ENCODE measurements at places on chromosomes 5 and 9. TPM values are rescaled to one million over a fixed set of nuclear protein-coding genes. Genes with fewer than 3 reads are reported as not detected.

ZDHHC11B gene
- total RNA-seq: 11.0 TPM

CCNI2 gene
- 0.09 TPM for total RNA-seq

PCDHA6 gene
- not detected for total RNA-seq

PCDHA1 gene
- total RNA-seq: not detected

DNA sequence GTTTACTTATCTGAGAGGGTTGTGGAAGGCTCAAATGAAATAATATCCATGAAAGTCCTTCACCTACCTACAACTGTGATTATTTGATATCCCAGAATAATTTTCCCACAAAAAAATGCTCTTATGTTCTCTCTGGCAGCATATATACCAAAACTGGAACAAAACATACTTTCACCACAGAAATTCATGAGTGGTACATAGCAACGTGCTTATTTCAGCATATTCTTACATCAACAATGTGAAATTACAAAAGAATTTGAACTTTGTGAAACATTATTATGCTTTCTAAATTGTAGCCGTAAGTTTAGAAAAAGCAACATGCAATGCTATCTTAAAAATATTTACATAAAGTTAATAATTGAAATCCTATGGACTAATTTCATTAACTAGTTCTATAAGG lies 137.1 kb downstream of the GABRB2 start:
- no peak for DNase-seq
- no peaks in the 10 kb centered on the region for H3K27me3 ChIP-seq
- no peaks in the 10 kb centered on the region for H3K4me1 ChIP-seq
- H3K27ac ChIP-seq: no peak overlapping the region
- H3K4me3 ChIP-seq: no peak overlapping the region

GPR151 gene
- not detected for total RNA-seq

DNA sequence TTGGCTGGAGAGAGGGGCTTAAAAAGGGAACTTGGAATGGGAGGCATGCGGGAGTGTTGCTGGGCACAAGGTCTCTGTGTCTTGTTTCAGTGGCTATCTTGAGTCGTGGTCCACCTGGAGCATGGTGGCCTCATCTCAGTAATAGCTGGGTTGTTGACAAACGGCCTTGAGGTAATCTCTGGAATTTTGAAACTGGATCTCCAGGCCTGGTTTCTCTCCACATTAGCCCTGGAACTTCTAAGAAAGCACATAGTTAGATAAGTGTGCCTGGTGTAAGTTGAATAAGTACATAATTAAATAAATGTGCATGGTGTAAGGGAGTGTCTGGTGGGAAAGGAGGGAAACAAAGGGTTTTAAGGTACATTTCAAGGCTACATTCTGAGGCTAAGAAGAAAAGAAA lies 62.2 kb downstream of the INIP start:
- DNase-seq: no peak
- H3K4me1 ChIP-seq: no peaks in the 10 kb centered on the region
- H3K27me3 ChIP-seq: no peaks in the 10 kb centered on the region
- no peaks in the 10 kb centered on the region for H3K36me3 ChIP-seq
- H3K27ac ChIP-seq: no peak overlapping the region

DNA sequence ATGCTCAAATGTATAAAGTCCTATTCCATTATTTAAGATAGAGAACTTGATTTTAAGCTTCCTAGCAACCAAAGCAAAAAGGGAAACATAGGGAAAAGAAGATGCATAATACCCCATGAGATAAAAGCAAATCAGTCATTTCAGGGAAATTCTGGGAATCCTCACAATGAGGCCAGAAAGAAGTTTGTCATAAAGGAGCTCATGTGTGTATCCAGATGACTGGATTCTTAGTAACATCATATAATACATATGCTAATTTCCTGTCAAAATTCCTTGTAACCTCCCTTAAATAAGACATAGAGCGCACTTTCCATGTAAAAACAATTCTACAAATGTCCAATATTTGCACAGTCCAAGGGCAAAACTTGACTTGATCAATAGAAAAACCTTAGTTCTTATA lies 411.0 kb upstream of the WWC1 start:
- H3K27ac ChIP-seq: no peak overlapping the region
- no peaks in the 10 kb centered on the region for H3K4me1 ChIP-seq
- H3K4me3 ChIP-seq: no peak overlapping the region
- no peak for DNase-seq
- H3K27me3 ChIP-seq: no peaks in the 10 kb centered on the region
- H3K36me3 ChIP-seq: no peaks in the 10 kb centered on the region

DNA sequence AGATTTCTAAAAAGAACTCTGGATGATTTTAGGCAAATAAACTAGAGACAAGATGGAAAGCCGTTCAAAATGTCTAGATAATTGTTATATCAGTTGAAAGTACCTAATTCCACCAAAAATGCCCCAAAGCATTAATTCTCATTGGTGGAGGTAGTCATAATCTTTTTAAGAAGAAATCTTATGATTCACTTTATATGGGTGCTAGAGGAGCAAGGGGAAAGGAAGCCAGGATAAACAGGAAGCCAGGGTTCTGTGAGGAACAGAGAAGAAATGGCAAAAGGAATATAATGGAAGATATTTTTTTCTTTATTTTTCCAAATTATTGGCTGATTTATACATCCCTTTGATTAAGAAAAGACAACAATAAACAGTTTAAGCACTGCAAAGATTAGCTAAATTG lies 7.8 kb downstream of the YIPF5 start:
- no peak for DNase-seq
- H3K4me1 ChIP-seq: no peaks in the 10 kb centered on the region
- H3K4me3 ChIP-seq: no peak overlapping the region
- no peaks in the 10 kb centered on the region for H3K27me3 ChIP-seq
- peaks cover 100% of the 10 kb centered on the region for H3K36me3 ChIP-seq

GRCh38 chr9:76576344-76576743 lies 117.4 kb downstream of the GCNT1 start:
- H3K4me3 ChIP-seq: no peak overlapping the region
- DNase-seq: no peak
- H3K36me3 ChIP-seq: no peaks in the 10 kb centered on the region
- no peaks in the 10 kb centered on the region for H3K4me1 ChIP-seq
- no peaks in the 10 kb centered on the region for H3K27me3 ChIP-seq
- no peak overlapping the region for H3K27ac ChIP-seq

- peaks cover 4% of the 10 kb centered on the region for H3K4me1 ChIP-seq
- no peaks in the 10 kb centered on the region for H3K36me3 ChIP-seq
- no peak overlapping the region for H3K4me3 ChIP-seq
- no peak for DNase-seq
Measured at GRCh38 chr5:115636008-115636407, 10.2 kb upstream of the TMED7 start.

INSYN2B gene
- 0.87 TPM for total RNA-seq

DNA sequence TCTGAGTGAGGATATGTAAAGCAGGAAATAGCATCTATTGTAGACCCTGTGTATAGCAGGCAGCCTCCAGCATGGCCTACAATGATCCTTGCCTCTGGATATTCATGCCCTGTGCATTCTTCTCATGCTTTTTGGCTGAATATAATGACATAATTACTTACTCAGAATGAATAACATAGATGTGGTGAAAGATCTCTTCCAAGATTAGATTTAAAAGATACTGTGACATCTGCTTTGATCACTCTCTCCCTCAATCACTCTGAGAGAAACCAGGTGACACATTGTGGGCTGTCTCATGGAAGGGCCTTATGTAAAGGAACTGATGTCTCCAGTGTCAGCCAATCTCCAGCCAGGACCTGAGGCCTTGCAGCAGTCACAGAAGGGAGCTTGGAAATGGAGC lies 376.7 kb downstream of the DNAH5 start:
- DNase-seq: no peak
- no peak overlapping the region for H3K4me3 ChIP-seq
- no peaks in the 10 kb centered on the region for H3K27me3 ChIP-seq
- no peaks in the 10 kb centered on the region for H3K36me3 ChIP-seq

PDE6A gene
- 0.07 TPM for total RNA-seq

TXNDC8 gene
- not detected for total RNA-seq

Measured in heart right ventricle (tissue), 16 donors.